ENCODE measurements at places on chromosomes 6 and 20.

GRCh38 chr6:151392427-151392826, 1.1 kb upstream of the ZBTB2 start:
- DNase-seq, result no peak

DNA sequence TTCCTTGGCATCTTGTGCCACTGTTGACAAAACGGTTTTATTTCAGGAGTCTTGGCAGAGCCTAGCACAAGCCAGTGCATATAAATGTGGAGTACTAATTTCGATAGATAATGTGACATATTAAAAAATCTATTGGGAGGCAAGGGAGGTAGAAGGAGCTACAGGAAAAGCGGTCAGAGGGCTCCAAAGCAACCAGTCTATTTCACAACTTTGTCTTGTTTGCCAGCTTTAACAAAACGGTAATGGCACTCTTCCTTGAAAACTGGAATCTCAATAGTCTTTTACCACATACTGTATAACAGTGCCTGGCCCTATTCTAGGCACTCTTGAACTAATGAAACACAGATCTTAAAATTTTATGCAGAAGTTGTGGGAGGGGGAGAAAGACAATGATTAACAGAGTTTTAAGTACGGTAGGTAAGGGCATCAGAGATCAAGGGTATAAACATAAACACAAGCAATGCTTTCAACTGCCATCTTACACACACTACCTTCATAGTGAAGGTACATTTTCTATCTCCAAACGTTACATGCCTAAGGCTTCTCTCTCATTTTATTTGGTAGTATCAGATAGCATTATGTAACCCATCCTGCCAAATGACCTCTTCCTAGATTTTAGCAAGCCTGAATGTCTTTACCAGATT, 33.5 kb upstream of the SYNCRIP start:
- DNase-seq, result no peak

DNA sequence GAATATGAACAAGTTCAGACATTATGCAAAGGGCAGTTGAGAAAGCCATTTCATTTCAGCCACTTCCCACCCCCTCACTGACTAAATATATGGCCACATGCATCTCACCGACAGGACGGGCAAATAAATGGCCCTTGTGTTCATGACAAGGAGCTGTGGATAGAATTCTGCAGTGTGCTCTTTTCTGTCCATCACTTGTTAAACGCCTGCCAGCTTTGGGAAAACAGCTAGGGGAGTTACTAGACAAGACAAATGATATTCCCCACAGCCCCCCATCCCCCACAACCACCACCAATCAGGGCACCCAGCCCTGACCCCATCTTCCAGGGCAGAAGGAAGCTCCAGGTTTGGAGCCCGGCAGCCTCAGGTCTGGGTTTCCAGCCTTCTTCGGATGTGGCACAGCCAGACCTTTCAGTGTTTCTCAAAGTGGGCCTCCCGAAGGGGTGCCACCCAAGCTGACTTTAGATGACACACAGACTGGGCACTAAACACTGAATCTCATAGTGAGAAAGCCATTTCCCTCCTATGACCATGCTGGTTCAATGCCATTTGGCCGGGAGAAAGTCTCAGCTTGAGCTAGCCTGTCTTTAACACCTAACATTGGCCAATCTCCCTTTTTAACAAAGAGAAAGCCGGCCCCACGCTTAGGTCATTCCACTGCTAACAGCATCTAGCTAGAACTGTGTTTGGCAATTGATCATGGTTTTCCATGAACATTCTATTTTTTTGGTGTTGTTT, 4.0 kb upstream of the RIPOR3 start:
- DNase-seq, result no peak

GRCh38 chr6:8069631-8070284, 5.6 kb upstream of the BLOC1S5 start:
- no peak for DNase-seq

DNA sequence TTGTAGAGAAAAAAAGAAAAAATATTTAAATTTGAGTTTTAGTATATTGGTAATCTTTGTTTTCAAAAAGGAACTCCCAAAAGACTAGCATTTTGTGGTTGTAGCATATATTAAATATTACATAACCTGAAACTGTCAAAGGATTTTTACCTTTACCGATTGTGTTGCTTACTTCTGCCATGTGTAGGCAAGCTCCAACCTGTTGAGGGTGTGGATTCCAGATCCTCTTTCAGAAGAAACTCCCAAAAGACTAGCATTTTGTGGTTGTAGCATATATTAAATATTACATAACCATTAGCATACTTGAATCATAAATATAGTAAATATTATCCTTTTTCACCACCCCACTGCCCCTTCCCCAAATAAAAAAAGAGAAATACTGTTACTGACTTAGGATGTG, 3.2 kb downstream of the DSE start:
- DNase-seq, result no peak

- DNase-seq, result no peak
These were observed 42.5 kb downstream of the ID4 start for GRCh38 chr6:19879663-19880062.

- DNase-seq, result no peak
These were observed 92.4 kb downstream of the SMOC2 start for GRCh38 chr6:168533414-168533813.

DNA sequence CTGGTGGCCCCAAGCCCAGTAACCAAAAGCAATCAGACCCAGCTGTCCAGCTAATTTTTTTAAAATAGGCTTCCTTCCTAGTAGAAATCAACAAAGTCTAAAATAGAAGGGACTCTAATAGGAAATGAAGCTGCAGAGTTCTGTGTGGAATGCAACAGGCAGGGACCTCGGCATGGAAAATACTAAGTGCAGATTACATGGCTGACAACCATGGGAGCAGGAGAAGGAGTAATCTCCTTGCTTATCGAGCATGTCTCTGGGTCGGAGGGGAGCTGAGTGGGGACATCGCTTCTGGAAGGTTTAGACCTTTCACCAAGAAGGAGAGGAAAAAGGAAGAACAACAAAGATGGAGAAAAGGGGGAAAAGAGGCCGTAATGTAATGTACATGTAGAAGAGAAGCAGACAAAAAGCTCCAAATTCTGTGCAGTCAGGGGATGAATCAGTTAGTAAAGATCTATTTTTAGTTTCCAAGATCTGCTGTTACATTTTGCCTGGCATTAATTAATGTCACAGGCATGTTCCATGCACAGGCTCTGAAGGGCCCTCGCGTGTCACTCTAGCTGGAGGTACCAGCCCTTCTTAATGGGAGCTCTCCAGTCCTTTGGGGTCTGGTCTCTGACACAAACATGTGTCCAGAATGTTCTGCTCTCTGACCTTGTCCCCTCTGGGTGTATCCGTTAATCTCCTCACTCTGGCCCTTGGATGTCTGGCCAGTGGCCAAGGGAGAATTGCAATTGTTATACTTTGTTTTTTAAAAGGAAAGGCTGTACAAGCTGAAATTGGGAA, 16.6 kb upstream of the ZNF831 start:
- DNase-seq, result no peak

DNA sequence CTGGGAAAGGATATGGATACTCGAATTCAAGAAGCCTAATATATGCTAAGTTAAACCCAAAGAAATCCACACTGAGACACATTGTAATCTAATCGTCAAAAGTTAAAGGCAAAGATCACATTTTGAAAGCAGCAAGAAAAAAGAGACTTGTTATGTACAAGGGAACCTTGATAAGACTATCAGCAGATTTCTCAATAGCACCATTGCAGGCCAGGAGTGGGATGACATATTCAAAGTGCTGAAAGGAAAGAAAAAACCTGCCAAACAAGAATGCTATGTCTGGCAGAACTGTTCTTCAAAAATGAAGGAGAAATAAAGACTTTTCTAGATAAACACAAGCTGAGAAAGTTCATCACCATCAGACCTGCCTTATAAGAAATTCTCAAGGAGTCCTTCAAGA, 75.2 kb downstream of the COL21A1 start:
- DNase-seq, result no peak

GRCh38 chr6:119476024-119476423, 126.5 kb upstream of the MAN1A1 start:
- DNase-seq, result no peak

DNA sequence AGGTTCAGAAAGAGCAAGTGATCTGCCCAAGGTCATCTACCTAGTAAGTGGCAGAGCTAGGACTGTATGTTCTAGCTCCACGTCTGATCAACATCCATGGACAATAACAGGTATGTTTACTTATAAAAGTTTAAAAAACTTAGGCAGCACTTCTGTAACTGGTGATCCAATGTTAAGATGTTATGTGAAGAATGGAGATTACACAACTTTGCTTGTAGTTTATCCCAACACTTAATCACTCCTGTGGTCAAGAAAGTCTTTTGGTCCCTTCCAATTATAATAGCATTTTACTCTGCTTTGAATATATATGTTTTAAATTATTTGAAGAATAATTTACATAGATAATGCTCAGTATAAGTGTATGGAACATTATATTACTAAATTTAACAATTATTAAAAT, 4.8 kb downstream of the FBXO30 start:
- no peak for DNase-seq

DNA sequence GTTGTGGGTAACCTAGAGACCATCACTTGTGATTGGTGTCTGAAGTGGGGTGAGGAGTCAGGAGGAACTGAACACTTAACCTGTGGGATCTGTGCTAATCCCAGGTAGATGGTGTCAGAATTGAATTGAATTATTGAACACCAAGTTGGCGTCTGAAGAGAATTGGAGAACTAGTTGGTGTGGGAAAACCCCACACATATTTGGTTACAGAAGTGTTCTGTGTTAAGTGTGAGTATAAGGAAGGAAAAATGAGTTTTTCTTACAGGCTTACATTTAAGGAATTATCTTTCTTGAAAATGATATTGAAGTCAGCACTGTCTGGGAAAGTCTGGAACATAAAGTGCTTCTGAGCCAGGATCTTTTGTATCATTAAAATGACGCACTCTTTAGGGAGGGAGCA, 182.9 kb upstream of the ECI2 start:
- no peak for DNase-seq

DNA sequence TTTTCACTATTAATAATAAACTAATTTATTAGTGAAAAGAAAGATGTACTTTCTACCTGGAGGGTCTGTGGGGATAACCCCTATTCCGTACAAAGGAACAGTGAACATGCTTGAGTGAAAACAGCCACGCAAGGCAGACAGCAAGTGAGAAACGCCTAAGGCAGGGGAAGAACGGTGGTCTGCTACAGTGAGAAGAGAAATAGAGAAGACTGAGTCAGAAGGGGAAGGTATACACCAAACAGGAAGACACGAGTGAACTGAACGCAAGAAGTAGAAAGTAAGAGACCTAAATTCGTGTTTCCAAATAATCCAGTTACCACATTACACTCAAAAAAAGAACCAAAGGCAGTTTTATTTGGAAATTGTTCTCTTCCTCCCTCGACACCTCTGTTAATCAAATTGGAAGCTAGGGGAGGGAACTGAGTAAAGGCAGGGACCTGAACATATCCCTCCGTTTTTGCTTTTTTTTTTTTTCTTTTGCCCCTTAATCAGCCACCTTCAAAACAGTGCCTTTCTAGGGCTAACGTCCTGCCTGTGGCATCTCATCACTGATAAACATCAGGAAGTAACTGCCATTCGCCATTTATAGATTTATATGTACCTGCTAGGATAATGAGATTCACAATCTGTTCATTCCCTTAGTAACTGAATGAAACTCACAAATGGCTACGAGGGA, 48.9 kb downstream of the ATXN1 start:
- no peak for DNase-seq

DNA sequence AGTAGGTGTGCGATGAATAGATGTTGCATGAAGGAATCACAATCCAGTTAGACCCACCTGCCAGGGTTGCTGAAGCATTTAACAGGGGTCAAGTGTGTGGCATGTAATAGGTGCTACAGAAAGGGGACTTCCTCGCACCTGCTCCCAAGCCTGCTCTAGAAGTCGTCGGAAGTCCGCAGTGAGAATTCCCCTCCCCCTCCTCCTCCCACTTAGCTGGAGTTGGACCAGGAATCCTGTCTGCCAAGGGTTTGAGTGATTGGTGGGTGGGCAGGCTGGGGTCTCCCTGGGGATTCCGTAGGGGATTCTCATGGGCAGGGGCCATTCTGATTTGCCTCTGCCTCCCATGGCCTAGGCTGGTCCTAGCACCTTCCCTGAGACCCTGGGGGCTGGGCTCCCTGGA, 10.3 kb downstream of the SCRT2 start:
- no peak for DNase-seq

GRCh38 chr6:128686084-128686483, 165.7 kb upstream of the PTPRK start:
- no peak for DNase-seq

- no peak for DNase-seq
These were observed 30.4 kb downstream of the SLC2A4RG start for GRCh38 chr20:63769891-63770474.

GRCh38 chr20:37207171-37207570, 27.8 kb upstream of the MROH8 start:
- DNase-seq, result no peak

DNA sequence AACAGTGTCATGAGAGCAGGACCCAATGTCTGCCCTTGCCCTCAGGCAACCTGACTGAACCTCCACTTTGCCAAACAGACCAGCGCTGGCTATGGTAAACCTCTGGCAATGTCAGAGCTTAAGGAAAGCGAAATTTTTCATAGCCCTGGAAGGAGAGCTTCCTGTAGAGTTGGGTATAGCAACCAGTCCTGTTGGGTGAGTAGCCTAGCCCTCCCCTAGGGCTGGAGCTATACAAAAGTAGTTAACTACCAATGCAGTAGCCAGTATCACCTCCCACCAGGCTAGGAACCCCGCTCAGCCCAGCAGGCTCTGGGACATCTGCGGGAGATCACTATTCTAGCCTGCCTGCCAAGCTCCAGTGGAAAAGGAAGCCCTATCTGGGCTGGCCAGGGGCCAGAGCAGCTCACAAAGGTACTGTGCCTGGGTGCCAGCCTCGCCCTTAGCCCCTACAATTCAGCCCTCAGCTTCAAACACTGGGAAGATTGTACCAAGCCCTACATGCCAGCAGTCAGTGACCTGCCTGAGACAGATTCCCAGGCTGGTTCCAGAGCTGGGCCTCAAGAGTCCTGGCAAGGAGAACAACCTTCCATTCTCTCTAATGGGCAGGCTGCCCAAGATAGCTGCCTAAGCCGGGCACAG, 7.9 kb downstream of the WFDC3 start:
- DNase-seq, result no peak

DNA sequence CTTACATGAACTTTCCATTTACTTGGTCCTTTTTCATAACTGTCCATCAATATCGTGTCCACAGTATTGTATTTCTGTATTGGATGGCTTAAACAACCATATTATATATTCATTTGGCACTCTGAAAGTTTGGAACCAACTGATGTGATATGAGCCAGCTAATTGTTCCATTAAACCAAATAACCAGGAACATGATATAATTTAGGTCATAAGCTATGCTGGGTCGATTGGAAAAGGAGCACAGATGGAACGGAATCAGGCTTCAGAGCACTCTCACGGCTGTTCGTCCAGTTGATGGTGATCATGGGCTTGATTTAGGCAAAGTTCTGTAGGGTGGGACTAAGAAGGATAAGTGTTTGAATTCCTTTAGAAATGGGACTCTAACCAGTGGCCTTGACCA, 142.7 kb downstream of the DNAH8 start:
- DNase-seq, result no peak

DNA sequence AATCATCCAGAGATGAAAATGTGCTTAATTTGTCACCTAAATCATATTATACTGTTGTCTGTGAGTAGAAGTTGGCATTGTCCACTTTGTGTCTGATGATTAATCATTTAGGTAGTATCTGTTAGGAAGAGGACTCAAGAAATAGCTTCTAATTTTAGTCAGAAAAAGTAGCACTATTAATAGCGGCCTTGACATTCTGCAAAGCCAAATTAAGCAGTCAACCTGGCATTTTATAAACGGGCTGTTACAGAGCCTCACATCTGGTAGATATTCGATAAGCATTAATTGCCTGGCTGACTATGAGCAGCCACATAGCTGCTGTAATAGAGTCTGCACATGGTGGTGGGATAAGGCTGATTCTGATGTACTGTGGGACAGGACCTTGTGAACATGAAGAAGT, 99.5 kb downstream of the KLHL32 start:
- no peak for DNase-seq

GRCh38 chr6:6826095-6826901, 237.8 kb downstream of the LY86 start:
- DNase-seq, result no peak
